ENCODE measurements at places on chromosomes 11 and 22.

DNA sequence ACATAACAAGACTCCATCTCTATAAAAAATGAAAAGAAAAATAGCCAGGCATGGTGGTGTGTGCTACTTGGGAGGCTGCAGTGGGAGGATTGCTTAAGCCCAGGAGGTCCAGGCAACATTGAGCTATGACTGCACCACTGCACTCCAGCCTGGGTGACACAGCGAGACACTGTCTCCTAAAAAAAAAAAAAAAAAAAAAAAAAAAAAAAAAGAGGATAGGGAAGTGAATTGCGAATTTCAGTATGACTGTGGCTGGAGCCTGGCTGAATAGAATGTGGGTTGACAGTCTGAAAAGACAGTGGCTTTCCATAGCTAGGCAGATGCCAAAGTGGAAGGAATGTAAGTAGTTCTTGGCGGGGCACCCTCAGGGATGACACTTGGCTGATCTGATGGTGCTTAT is 6.4 kb upstream of the LDHAL6A start:
- no peaks in the 10 kb centered on the region for H3K36me3 ChIP-seq
- H3K27me3 ChIP-seq, result no peaks in the 10 kb centered on the region
- H3K4me1 ChIP-seq, result peaks cover 4% of the 10 kb centered on the region
- no peak overlapping the region for H3K4me3 ChIP-seq

- no peak overlapping the region for H3K4me3 ChIP-seq
- no peaks in the 10 kb centered on the region for H3K27me3 ChIP-seq
- no peak for DNase-seq
- H3K27ac ChIP-seq, result peak overlapping the region; percentile 84
- H3K4me1 ChIP-seq, result peaks cover 86% of the 10 kb centered on the region
- H3K36me3 ChIP-seq, result peaks cover 4% of the 10 kb centered on the region
These were observed 40.5 kb downstream of the PITPNB start for GRCh38 chr22:27878541-27878940.

DNA sequence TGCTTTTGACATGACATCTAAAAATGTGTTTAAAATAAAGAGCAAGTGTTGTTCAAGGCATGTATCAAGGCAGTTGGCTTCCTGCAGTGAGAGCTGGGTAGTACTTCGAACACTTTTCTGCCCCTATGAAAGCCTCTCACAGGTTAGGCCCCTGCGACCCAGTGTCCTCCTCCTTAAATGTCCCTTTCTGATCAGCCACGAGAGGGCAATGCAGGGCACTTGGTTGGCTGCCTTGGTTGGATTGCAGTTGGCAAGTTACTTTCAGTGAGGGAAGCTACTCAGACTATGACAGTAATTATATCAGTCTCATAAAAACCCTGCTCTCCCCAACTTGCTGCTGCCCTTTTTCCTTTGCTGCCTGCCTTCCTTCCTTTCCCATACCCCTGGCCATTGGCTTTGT is 743.8 kb downstream of the NTM start:
- no peak for DNase-seq
- H3K36me3 ChIP-seq, result no peaks in the 10 kb centered on the region
- no peaks in the 10 kb centered on the region for H3K27me3 ChIP-seq
- H3K4me1 ChIP-seq, result peaks cover 33% of the 10 kb centered on the region
- H3K4me3 ChIP-seq, result no peak overlapping the region

DNA sequence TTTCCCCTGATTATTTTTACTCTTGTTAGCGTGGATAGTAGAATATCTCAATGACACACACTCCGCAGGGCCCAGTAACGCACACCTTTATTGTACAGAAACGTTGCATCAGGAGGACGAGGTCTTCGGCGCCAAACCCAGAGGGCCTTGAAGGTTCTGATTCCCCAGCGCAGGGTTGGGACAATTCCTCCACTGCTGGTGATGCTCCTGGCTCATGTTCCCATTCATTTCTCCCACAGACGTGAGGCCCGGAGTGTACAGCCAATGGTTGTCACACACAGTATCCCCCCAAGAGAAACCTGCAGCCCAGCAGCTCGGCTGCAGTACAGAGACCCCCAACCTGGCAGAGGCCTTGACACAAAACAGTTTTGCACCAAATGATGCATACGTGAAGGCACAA is 6.1 kb upstream of the ANO1 start:
- H3K4me3 ChIP-seq, result no peak overlapping the region
- DNase-seq, result no peak
- H3K27me3 ChIP-seq, result peaks cover 87% of the 10 kb centered on the region

DNA sequence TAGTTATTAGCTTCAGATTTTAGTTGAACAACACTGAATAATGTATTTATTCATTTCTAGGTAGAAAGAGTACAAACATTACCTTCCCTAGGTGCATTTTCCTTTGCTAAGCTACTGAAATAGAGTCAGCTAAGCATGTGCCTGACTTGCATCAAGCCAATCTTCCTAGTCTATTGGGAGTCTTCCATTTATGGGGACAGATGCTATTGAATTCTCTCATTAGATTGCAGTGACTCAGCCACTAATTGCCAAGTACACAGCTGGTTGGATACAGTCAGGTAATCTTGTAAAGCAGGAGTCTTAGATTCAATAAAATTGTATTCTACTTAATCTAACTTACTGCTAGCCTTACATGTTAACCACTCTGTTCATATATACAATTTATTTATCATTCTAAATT is 55.2 kb upstream of the RPS13 start:
- peaks cover 27% of the 10 kb centered on the region for H3K36me3 ChIP-seq
- no peaks in the 10 kb centered on the region for H3K27me3 ChIP-seq
- no peak overlapping the region for H3K27ac ChIP-seq
- no peak overlapping the region for H3K4me3 ChIP-seq
- DNase-seq, result no peak
- H3K4me1 ChIP-seq, result no peaks in the 10 kb centered on the region

DNA sequence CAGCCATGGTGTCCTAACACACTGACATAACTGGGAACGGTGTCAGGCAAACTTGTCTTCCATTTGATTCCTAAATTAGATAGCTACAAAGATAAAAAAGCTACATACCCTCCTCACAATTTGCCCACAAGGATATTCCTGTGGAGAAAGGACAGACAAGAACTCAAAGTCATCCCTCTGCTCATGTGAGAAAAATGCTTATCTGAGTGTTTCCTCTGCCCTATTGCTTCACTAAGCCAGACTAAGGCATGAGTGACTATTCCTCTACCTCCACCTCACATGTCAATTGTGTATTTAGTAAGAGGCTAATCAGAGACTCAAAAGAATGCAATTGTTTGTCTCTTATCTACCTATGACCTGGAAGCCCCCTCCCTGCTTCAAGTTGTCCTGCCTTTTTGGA is 247.7 kb downstream of the DDX10 start:
- H3K27me3 ChIP-seq, result no peaks in the 10 kb centered on the region
- H3K4me1 ChIP-seq, result peaks cover 32% of the 10 kb centered on the region
- H3K4me3 ChIP-seq, result no peak overlapping the region
- H3K27ac ChIP-seq, result no peak overlapping the region
- DNase-seq, result no peak

- no peaks in the 10 kb centered on the region for H3K36me3 ChIP-seq
- DNase-seq, result peak; percentile 97
- H3K27me3 ChIP-seq, result no peaks in the 10 kb centered on the region
- peak overlapping the region; percentile 99 for H3K27ac ChIP-seq
These were observed 598 bp downstream of the ZFP91 start for GRCh38 chr11:58579192-58580129.

DNA sequence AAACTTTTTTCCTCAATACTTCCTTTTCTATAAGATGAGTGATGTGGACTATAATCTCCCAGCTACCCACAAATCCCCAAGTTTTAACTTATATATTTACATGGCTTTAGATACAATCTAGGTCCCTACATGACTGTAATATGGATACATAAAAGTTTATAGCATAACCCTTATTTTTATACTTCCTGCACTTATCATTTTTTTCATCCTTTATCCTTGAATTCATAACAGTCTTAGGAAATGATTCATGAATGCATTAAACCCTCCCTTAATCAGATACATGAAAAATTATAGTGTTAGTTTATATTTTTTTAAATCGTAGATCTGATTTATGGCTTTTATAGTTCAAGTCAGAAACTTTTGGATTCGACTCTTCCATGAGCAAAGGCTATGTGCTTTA is 195.8 kb downstream of the MAML2 start:
- H3K27me3 ChIP-seq, result no peaks in the 10 kb centered on the region
- H3K36me3 ChIP-seq, result peaks cover 2% of the 10 kb centered on the region
- DNase-seq, result no peak
- H3K27ac ChIP-seq, result peak overlapping the region; percentile 50

- DNase-seq, result peak; percentile 87
- peaks cover 4% of the 10 kb centered on the region for H3K36me3 ChIP-seq
- peak within 1 kb of the TSS; percentile 76 for H3K4me3 ChIP-seq
- H3K27ac ChIP-seq, result peak within 1 kb of the TSS; percentile 91
- peaks cover 42% of the 10 kb centered on the region for H3K4me1 ChIP-seq
These were observed at the start of gene IRAG1 for GRCh38 chr11:10693509-10694081. Gene IRAG1 (minus strand): TSS chr11:10693755. CDS start chr11:10693602, 153 bp downstream.

GRCh38 chr11:124943741-124944140 is 7.9 kb upstream of the HEPACAM start:
- no peak overlapping the region for H3K27ac ChIP-seq
- no peak overlapping the region for H3K4me3 ChIP-seq
- peaks cover 6% of the 10 kb centered on the region for H3K4me1 ChIP-seq
- DNase-seq, result no peak
- peaks cover 15% of the 10 kb centered on the region for H3K27me3 ChIP-seq
- H3K36me3 ChIP-seq, result no peaks in the 10 kb centered on the region

- no peak for DNase-seq
- no peaks in the 10 kb centered on the region for H3K36me3 ChIP-seq
- H3K27ac ChIP-seq, result no peak within 1 kb of the TSS
- H3K4me3 ChIP-seq, result no peak within 1 kb of the TSS
- H3K4me1 ChIP-seq, result no peaks in the 10 kb centered on the region
These were observed at the start of gene RAPSN for GRCh38 chr11:47448566-47449427. Gene RAPSN (minus strand): TSS chr11:47449136. CDS start chr11:47448964, 172 bp downstream.

GRCh38 chr11:64582885-64583284 is 8.1 kb upstream of the SLC22A12 start:
- H3K36me3 ChIP-seq, result no peaks in the 10 kb centered on the region
- H3K27ac ChIP-seq, result no peak overlapping the region
- H3K27me3 ChIP-seq, result peaks cover 20% of the 10 kb centered on the region
- no peak for DNase-seq

GRCh38 chr11:112042161-112042960 is 17.2 kb downstream of the DLAT start:
- H3K4me3 ChIP-seq, result no peak overlapping the region
- no peak overlapping the region for H3K27ac ChIP-seq
- no peak for DNase-seq
- peaks cover 55% of the 10 kb centered on the region for H3K36me3 ChIP-seq
- no peaks in the 10 kb centered on the region for H3K27me3 ChIP-seq

GRCh38 chr22:21632237-21632895 is at the start of gene CCDC116:
Gene CCDC116 (plus strand): TSS chr22:21632760. CDS start chr22:21633182, 422 bp downstream.
- H3K4me1 ChIP-seq, result peaks cover 9% of the 10 kb centered on the region
- no peak within 1 kb of the TSS for H3K27ac ChIP-seq
- H3K27me3 ChIP-seq, result no peaks in the 10 kb centered on the region
- no peak within 1 kb of the TSS for H3K4me3 ChIP-seq
- DNase-seq, result no peak

- H3K36me3 ChIP-seq, result no peaks in the 10 kb centered on the region
- H3K27me3 ChIP-seq, result peaks cover 11% of the 10 kb centered on the region
- H3K4me1 ChIP-seq, result no peaks in the 10 kb centered on the region
These were observed 102.1 kb upstream of the FAT3 start for GRCh38 chr11:92122561-92122960.

DNA sequence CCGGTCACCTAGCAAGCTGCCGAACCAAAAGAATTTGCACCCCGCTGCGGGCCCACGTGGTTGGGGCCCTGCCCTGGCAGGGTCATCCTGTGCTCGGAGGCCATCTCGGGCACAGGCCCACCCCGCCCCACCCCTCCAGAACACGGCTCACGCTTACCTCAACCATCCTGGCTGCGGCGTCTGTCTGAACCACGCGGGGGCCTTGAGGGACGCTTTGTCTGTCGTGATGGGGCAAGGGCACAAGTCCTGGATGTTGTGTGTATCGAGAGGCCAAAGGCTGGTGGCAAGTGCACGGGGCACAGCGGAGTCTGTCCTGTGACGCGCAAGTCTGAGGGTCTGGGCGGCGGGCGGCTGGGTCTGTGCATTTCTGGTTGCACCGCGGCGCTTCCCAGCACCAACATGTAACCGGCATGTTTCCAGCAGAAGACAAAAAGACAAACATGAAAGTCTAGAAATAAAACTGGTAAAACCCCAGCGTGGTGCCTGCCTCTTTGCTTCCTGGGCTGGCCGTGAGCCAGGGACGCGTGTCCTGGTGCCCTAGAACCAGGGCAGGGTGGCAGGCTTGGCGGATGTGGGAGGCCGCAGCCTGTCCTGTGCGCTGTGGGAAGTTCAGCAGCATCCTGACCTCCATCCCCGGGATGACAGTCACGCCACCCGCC is 13.2 kb downstream of the CCND1 start:
- H3K27ac ChIP-seq, result no peak overlapping the region
- H3K4me3 ChIP-seq, result no peak overlapping the region

- no peaks in the 10 kb centered on the region for H3K4me1 ChIP-seq
- H3K27me3 ChIP-seq, result peaks cover 37% of the 10 kb centered on the region
- H3K27ac ChIP-seq, result no peak overlapping the region
- DNase-seq, result no peak
- H3K36me3 ChIP-seq, result no peaks in the 10 kb centered on the region
- H3K4me3 ChIP-seq, result no peak overlapping the region
These were observed 56.6 kb upstream of the SLC22A12 start for GRCh38 chr11:64534391-64534801.
